ENCODE measurements at places on chromosomes 16 and 17.

GRCh38 chr16:81639931-81640680, 139.0 kb upstream of the PLCG2 start:
- DNase-seq: no peak

DNA sequence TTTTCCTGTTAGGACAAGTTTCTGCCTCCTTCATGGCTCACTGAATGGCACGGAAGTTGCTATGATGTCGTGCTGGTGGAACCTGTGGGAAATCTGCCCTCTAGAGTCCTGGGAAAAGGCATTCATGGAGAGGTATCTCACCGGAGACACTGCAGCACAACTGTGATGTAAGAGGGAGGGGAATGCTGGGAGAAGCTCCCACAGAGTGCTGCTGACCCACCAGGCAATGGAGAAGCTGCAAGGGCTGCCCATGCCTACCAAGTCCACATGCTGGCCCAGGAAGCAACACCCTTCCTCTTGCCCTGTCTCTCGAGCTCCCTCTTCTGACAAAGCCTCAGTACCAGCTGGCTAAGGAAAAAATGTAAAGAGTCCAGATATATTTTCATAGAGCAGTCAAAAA, 45.2 kb upstream of the SLC5A11 start:
- no peak for DNase-seq

DNA sequence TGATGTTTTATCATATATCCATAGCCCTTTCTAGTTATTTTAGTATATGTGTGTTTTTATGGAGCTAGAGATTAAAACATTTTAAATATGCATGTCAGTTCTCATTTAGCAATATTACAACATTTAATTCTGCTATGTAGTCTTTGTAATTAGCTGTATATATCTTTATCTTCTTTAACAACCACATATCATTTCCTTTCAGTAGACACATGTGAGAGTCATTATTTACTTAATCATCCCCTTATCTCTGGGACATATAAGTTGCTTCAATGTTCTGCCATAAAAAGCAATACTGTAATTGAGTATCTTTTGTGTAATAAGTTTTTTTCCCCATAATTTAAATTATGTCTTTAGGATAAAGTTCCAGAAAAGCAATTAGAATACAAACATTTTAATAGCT, 52.0 kb upstream of the CLEC3A start:
- no peak for DNase-seq

DNA sequence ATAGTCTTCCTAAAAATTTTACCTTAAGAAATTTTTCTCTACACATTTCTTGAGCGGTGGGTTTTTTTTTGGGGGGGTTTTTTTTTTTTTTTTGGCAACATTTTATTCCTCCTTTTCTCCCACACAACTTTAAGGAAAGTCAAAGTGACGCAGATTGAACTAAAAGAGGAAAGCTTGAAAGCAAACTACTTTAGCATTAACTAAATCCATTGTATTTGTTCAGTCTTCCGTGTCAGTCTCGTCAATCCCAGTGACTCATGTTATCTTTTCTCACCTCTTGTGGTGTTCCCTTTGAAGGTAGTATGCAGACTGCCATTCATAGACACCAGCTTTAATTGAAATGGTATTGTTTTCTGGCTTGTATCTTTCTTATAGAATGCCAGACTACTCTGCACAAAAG, 39.3 kb downstream of the TADA2A start:
- no peak for DNase-seq

DNA sequence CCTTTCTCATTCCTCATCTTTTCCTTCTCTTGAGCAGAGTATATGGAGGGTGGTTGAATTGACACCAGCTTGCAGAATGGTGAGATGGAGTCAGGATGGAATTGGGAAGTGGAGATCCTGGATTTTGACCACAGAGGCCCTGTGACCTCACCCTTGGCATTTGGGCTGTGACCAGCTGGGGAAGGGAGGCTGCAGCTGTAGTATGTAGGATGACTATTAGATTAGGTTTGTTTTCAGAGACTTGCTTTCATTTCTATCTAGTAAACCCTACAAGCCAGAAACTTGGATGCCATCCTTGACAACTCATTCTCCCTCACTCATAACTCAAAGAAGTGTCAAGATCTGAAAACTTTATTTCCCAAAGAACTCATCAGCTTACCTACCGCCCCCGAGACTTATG, 5.9 kb downstream of the GNGT2 start:
- no peak for DNase-seq

- no peak for DNase-seq
Measured at GRCh38 chr17:7720125-7720524, 2.6 kb downstream of the DNAH2 start.

- DNase-seq: no peak
Measured at GRCh38 chr17:26792486-26792885, 501.4 kb upstream of the WSB1 start.

DNA sequence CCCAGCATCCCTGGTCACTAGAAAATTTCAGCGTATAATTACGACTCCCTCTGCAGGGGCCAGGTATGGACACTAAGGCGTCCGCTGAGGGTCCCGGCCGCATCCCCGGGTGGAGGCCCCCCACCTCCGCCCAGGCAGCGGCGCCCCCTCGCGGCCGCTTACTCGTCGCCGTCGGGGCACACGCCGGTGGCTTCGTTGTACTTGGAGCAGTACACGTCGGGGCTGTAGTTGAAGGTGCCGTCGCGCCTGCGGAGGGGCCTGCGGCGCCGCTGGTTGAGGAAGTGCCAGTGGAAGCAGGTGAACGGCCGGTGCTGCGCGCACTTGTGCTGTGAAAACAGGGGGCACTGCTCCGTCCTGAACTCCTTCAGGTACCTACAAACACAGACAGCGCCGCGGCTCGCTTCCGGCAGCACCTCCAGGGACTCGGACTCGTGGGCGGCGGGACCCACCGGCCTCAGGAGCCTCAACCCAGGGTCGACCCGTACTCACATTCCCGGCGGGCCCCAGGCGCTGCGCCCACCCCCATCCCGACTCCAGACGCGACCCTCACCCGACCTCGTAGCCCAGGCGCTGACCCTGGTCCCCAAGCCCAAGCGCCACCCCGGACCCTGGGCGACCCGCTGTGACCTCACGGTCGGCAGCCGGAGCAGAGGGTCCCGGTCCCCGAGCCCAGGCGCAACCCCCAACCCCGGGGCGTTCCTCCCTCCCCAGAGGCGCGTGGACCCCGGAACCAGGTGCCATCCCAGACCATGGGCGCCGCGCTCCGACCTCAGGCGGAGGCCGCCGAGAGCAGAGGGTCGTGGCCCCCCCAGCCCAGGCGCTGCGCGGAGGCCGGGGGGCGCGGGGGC, 596 bp downstream of the UNKL start:
- peak; percentile 53 for DNase-seq

- DNase-seq: no peak
Measured at GRCh38 chr17:9242497-9242881, 221.2 kb downstream of the NTN1 start.
